ENCODE measurements at places on chromosomes 1 and 21. TPM values are rescaled to one million over a fixed set of nuclear protein-coding genes. Genes with fewer than 3 reads are reported as not detected.

DNA sequence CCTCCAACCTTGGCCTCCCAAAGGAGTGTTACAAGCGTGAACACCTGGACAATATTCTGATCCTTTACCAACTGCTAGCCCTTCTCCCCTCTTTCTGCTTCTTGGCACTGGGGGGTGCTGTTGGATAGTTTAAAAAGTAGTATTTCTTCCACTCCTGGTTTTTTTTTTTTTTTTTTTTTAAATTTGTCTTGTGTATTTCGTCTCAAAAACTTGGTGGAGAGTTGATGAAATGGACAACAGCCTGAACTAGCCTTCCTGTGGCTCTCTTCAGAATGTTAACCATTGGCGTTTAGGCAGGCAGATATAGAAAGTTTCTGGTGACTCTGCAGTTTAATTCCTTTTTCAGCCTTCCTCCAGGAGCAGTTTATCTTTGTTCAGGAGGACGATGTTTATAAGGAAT, 69.7 kb upstream of the USP24 start:
- peak; percentile 32 for DNase-seq

DNA sequence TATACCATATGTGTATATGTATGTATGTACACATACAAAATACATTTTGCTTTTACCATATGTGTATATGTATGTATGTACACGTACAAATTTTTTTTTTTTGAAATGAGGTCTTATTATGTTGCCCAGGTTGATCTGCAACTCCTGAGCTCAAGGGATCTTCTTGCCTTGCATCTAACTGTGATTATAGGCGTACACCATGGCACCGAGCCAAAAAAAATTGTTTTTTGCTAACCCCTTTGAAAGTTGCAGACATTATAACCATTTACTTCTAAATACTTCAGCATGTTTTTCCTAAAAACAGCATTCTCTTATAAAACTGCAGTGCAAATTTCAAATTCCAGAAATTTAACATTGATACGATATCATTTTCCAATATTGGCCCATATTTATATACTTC, 147.0 kb downstream of the POU2F1 start:
- DNase-seq, result no peak

- DNase-seq, result no peak
Observed at GRCh38 chr21:44564886-44565598, 6.4 kb upstream of the KRTAP10-3 start.

- DNase-seq, result no peak
Observed at GRCh38 chr1:203252678-203253077, 23.2 kb upstream of the CHIT1 start.

GRCh38 chr21:34544032-34544496, 32.1 kb upstream of the KCNE1 start:
- DNase-seq, result no peak

DNA sequence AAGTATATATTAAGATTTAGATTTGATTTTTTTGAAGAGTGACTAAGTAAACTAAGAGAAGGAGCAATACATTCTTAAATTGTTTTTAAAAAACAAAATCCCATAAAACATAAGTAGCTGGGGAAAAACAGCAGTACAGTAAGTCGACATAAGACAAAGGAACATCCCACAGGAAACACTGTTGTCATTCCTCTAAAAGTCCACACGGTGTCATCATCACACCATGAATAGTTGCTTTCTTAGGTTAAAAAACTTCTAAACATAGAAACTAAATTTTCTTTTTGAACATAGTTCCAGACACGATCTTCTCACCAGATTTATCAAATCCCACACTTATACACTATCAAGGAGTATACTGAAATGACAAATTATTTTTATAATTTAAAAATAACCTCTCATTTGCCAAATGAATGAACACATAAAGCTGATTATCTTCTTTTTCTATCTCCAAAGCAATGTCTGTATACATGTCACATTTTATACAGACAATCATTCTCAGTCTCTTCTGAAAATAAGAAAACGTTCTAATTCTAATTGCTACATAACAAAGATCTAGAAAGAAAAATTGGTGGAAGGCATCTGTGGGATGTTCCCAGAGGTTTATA, 15.8 kb downstream of the ODF2L start:
- peak; percentile 88 for DNase-seq

GRCh38 chr1:204574865-204575163, 58.6 kb downstream of the MDM4 start:
- no peak for DNase-seq

DNA sequence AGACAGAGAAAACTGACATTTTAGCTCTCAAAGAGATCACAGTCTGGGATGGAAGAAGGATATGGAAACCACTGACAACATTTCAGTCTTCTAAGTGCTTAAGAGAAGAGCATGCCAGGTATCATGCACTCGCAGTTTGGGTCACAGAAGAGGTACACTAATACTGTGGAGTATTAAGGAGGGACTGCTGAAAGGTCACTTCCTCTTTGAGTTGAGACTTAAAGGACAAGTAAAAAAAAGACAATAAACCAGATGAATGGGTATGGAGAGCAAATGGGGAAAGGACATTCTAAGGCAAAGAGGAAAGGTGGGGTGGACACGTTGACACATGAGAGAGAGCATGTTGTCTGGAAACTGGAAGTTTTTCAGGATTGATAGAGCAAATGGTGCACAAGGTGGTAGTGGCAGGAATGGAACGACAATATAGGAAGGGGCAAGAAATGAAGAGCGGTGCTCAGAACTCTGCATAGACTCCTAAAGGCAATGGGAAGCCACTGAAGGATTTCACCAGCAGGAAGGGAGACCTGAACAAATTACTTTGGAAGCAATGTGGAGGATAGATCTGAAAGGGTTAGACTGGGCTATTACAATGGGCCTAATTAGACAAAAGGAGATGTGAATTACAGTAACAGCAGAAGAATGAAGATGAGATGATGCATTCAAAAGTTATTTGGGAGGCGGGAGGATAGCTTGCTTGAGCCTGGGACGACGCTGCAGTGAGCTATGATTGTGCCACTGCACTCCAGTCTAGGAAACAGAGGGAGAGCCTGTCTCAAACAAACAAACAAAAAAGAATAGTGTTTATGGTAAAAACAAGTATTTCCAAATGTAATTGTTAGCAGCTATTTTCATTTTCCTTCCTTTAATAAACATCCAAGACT, 11.1 kb downstream of the DIPK1A start:
- DNase-seq, result no peak

DNA sequence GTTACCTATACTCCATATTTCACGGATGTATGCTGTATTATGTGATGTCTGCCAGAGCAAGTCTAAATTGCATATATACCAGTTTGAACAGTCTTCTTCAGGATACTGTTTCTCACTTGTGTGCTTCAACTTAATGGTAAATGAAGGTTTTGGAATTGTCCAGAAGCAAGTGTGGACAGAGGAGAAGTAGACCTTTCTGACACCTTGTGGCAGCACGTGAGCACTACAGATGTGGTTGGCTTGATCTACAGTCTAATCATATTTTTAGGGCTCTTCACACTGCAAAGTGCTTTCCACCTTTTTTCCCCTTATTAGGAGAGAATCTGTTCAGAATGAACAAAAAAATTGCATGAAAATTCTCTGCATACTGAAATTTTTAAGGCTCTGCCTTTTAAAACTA, 10.9 kb downstream of the MORC3 start:
- DNase-seq, result peak; percentile 34

GRCh38 chr1:221708076-221708571, 33.8 kb downstream of the DUSP10 start:
- DNase-seq, result no peak

DNA sequence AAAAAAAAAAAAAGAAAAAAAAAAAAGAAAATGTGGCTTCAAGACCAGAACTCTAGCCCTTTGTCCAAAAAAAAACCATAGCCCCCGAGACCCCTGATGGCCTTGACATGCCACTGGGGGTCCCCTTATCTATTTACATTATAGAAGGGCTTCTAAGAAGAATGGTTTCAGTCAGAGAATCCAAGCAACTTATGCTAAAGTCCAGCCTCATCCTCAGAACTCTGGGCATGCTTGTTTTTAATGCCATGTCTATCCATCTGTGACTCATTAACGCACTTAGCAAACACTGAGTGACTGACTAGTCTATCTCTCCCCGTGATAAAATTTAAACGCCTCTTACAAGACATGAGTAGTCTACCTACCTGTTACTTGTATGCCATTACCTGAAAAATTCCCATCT, 29.3 kb downstream of the ERG start:
- DNase-seq, result no peak

GRCh38 chr21:33032434-33033047, 6.8 kb downstream of the OLIG2 start:
- DNase-seq, result no peak

GRCh38 chr1:228089519-228090380, 7.2 kb downstream of the ARF1 start:
- no peak for DNase-seq

DNA sequence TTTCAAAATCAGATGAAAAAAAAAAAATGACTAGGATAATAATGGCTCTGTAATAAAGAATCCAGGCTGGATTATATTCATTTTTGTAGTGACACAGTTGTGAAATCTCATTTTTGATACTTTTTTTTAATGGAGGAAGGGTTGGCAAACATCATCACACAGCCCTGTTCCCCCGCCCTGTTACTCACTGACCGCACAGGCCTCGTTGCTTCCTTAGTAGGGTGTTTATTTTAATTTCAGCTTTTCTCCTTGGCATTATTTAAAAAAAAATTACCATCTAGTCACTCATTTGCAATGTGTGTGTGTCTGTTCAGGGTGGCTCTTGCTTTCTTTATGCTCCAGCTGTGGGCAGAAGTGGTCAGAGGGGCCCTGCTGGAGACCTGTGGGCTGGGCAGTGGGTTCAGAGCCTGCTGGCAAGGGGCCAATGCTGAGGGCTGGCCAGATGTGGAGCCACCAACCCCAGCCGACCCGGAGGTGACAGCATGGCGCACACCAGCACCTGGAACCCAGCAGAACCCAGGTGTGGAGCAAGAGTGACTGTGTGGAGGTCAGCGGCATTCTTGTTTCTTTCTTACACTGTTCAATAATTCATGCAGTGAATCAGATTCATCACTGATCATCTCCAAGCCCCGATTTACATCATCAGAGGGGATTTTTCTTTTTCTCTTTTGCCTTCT, 44.6 kb downstream of the ZSCAN20 start:
- DNase-seq, result no peak

DNA sequence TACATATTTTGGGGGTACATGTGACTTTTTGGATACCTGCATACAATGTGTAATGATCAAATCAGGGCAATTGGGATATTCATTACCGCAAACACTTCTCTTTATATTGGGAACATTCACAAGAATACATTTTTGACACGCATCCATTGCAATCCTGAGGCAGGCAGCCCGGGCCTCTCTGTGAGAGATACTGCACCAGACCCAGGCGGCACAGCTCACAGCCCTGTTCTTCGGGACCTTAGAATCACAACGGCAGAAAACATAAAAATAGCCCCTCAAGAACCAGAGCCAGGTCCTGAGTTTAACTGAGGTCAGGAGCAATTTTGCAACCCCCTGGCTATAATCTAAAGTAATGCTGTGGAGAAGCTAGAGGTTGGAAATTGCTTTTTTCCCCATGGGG, 90.8 kb upstream of the PGBD5 start:
- no peak for DNase-seq

DNA sequence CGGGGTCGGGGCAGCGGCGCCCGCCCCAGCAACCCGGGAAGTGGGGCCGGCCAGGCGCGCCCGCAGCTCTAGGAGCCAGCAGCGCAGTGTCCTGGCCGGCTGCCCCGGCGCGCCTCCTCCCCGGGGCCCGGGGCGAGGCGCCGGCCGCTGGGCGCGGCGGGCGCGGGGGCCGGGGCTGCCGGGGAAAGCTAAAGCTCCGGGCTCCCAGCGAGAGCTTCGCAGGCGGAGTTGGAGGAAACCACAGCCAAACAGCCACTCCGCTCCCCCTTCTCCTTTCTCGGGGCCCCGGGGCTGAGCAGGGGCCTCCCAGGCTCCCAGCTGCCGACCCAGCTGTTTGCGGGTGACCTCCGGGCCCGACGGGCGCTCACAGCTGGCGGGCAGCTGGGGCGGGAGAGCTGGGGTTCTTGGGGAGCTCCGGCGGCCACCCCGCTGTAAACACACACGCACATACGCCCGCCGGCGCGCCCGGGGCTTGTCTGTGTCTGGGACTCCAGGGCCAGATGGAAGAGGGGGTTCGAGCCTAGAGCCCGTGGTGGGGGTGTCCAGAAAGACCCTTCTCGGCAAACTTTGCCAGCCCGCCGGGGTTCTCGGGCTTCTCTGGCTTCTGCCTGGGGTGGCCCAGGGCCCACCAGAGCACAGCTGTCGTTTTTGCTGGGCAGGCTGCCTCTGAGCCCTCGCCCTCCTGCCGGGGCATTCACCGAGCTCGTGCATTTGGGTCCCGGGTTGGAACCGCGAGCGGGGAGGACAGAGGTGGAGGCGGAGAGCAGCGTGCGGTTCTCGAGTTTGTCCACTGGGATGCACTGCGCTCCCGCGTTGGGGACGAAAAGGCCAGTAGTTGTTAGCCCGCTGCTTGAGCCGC, 1.5 kb downstream of the AJAP1 start:
- DNase-seq, result no peak

DNA sequence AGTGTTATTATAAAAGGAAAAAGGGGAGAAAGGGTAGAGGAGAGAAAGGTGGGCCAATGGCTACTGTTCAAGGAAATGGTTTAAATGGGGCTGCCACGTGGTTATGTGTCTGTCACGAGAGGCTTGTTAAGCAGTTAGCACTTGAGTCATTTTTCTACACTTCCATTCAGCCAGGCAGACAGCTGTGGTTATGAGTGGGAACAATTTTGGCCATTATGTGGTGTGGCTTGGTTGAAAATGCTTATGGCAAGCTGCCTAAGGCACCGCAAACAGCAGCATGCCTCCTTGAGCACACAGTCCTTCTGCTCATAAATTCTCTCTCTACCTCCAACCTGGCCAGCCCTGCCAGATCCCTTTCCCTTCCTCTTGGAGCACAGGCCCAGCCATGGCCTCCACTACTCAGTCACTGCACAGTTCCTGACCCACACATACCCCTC, 3.2 kb upstream of the SRM start:
- no peak for DNase-seq

DNA sequence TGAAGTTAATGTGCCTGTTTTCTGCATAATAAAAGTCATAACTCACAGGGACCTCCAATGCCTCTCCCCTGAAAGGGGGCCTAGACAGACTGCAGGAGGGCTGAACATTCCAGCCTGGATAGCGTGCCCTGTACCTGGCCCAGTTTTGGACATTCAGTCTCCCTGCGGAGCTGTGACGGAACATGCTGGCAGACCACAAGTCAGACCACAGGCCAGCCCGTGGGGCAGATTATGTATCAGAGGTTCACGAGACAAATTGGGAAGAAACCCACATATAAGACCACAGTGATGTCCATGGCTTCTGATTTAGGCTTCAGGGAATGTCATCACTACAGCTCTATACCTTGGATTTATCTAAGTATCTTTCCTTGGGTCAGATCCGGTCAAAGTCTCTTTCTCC, 151.5 kb upstream of the POU3F1 start:
- no peak for DNase-seq

- no peak for DNase-seq
Observed at GRCh38 chr1:8962812-8963530, 17.3 kb downstream of the CA6 start.

GRCh38 chr21:45994086-45994661, 12.6 kb downstream of the COL6A1 start:
- DNase-seq, result no peak

Gene CTBS
- 8.0 TPM for total RNA-seq

Gene ZNF670
- 4.4 TPM for total RNA-seq

Gene NMNAT2
- total RNA-seq, result 0.79 TPM

Gene OR2L2
- total RNA-seq, result not detected

Gene GJA8
- total RNA-seq, result not detected

Gene PIP5K1A
- total RNA-seq, result 70.1 TPM

Gene PLA2G2F
- 3.0 TPM for total RNA-seq

Gene TXNIP
- 643 TPM for total RNA-seq

Gene DNAJC8
- 31.5 TPM for total RNA-seq

Data from skin of body (tissue), 3 donors.